ENCODE measurements at places on chromosomes 2 and 18. TPM values are rescaled to one million over a fixed set of nuclear protein-coding genes. Genes with fewer than 3 reads are reported as not detected.

DNA sequence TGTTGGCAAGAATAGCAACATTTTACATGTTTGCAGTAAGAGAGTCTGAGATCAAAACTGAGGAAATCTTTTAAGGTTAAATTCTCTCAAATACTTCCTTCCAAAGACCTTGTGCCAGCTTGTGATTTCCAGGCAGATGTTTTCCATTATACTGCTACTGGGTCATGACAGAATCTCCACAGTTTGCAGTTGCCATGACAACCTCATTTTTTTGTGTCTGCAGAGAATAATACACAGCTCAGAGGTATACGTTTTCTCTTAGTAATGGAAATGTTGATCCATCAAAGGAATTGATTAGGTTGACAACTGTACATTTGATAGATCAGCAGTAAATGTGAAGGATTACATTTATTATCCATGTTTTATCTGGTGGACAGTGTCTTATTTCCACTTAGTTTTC, 29.1 kb upstream of the CSRNP3 start:
- no peak for DNase-seq

DNA sequence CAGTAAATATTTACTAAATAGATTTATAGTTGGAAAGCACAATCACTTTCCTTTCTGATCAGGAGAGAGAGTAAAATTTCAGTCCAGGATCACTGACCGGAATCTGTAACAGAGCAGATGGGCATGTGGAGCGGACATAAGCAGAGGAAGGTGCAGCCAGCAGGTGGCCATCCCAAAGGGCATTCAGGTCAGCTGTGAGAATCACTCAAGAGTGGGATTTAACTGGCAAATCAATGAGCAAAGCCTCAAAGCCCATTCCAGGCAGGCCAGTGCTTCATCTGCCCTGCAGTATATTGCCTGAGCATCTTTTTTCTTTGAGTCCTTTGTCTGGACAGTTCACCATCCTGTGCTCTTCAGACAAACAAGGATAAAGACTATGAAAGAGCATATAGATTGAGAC, 166.4 kb upstream of the SLC14A2 start:
- no peak for DNase-seq

The SCTR gene
- not detected for total RNA-seq

DNA sequence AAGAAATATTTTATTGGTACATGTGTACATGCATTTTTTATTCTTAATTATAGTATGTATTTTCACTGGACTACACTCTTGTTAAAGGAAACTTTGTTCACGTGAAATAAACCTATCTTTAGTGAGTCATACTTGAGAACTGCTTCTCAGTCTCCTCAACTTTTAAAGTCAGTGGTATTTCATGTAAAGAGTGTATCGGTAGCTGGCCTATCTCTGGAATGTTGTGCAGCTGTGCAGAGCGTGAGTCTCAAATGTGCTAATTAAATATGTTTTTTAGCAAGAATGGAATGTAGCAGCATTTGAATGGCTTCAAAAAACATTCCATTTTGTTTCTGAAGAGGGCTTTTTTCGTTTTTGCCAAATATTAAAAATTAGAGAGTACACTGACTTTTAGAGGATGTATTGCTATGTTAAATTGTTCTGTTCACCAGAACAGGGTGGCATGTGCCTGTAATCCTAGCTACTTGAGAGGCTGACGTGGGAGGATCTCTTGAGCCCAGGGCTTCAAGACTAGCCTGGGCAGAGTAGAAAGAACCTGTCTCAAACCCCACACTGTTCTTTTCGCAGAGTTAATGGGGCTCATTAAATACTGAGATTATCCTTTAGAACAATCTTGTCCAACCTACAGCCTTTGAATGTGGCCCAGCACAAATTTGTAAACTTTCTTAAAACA, 14.3 kb downstream of the SPTBN1 start:
- DNase-seq: no peak

- no peak for DNase-seq
These were observed 72.7 kb downstream of the KCNG2 start for GRCh38 chr18:79870301-79871025.

DNA sequence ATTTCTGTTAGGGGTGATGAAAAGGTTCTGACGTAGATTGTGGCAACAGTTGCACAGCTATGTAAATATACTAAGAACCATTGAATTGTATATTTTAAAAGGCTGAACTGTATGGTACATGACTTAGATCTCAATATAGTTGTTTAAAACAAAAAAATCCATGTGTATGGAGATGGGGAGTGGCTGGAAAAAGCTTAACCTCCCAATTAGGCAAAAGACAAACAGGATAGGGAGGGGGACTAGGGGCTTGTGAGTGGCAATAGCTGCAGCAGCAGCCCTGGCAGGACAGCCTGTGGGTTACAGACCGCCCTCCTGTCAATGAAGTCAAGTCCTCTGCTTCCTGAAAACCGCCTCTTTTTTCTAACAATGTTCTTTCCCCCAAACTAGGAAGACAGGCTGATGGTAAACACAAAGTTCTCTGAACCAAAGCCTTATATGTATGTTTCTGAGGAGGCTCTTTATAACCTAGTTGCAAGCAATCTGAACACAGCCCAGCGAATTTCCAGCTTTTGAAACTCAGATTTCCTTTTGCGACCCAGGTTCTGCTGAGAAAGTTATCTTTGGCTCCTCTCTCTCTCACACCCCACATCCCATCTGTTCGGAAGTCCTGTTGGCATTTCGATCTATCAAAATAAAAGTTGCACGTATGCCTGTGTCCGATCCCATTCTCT, 10.3 kb downstream of the ATP8B1 start:
- no peak for DNase-seq

GRCh38 chr18:58770601-58771000, 94.1 kb upstream of the ZNF532 start:
- no peak for DNase-seq

Measured in HCT116 (cell line).